Bronchial epithelial cell (primary cell): ENCODE measurements at places on chromosomes 2 and 18. TPM values are rescaled to one million over a fixed set of nuclear protein-coding genes. Genes with fewer than 3 reads are reported as not detected.

The ST8SIA3 gene
- total RNA-seq: not detected in 2 replicates

The C2orf74 gene
- 10.0 and 13.1 TPM in 2 replicates for total RNA-seq

The TUBB8B gene
- total RNA-seq: not detected in 2 replicates

The PECR gene
- 21.3 and 57.5 TPM in 2 replicates for total RNA-seq

The CYBRD1 gene
- total RNA-seq: 8.1 and 14.5 TPM in 2 replicates

The SCYGR4 gene
- not detected in 2 replicates for total RNA-seq

The REG3A gene
- total RNA-seq: not detected in 2 replicates

The UGT1A10 gene
- not detected in 2 replicates for total RNA-seq

The AGXT gene
- not detected in 2 replicates for total RNA-seq

The FOXI3 gene
- total RNA-seq: under 0.01 TPM in 1 of 2 replicates, not detected in the other

The ASXL3 gene
- under 0.01 TPM in 2 replicates for total RNA-seq

The GPR45 gene
- not detected in 2 replicates for total RNA-seq

The CERS6 gene
- total RNA-seq: 50.8 and 55.3 TPM in 2 replicates

The EVA1A gene
- total RNA-seq: 4.6 and 5.8 TPM in 2 replicates

The LIMS2 gene
- 0.79 TPM in 1 of 2 replicates, not detected in the other for total RNA-seq

The GPATCH11 gene
- total RNA-seq: 3.7 and 3.8 TPM in 2 replicates

The DUSP28 gene
- total RNA-seq: 1.9 and 2.1 TPM in 2 replicates

The SLC9A2 gene
- under 0.01 and 0.13 TPM in 2 replicates for total RNA-seq

The RAB17 gene
- total RNA-seq: 1.0 and 2.4 TPM in 2 replicates

The OSBPL1A gene
- total RNA-seq: 22.6 and 23.8 TPM in 2 replicates

The NT5C1B gene
- total RNA-seq: not detected in 2 replicates

The PXDN gene
- total RNA-seq: 29.2 and 34.0 TPM in 2 replicates

The NXPH2 gene
- total RNA-seq: not detected in 2 replicates

The OXER1 gene
- total RNA-seq: not detected in 2 replicates

The CRYGD gene
- total RNA-seq: not detected in 2 replicates

The LOXHD1 gene
- total RNA-seq: not detected in 2 replicates

The OTX1 gene
- 0.79 and 1.5 TPM in 2 replicates for total RNA-seq

The CPLX4 gene
- not detected in 2 replicates for total RNA-seq

The FAM110C gene
- total RNA-seq: 9.2 and 9.9 TPM in 2 replicates
